Kidney glomerular epithelial cell (primary cell): ENCODE measurements at places on chromosomes 7 and 10.

DNA sequence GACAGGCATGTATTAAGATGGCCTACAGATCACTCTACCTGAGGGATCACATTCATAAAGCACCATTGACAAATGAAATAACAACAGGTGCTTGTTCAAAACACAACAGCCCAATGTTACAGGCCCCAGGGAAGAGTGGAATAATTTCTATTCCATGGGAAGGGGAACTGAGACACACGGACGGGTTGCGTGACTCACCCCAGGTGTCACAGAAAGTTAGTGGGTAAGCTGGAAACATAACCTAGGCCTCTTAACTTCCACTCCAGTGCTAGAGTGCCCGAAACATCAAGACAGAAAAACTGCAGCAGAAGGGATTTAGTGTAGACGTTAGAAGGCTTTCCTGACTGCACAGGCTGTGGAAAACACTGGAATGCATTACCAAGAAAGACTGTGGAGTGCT is 48.3 kb downstream of the SLC37A3 start:
- DNase-seq = no peak

DNA sequence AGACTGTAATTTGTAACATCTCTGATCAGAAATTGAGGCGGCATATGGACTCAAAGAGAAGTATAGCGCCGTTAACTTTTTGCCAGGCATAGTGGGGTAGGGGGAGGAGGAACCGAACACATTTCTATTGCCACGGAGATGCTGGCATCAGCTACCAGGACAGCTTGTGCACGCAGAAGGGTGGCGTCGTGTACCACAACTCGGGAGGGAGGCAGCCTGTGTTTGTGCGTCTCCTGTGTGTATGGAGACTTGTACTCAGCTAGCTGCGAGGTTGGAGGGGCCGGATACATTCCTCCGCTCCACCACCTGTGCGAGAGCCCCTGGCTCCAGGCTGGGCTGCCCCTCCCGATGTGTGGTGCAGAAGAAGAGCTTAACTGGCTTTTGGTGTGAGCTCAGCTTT is 634.8 kb downstream of the TYW1 start:
- no peak for DNase-seq

DNA sequence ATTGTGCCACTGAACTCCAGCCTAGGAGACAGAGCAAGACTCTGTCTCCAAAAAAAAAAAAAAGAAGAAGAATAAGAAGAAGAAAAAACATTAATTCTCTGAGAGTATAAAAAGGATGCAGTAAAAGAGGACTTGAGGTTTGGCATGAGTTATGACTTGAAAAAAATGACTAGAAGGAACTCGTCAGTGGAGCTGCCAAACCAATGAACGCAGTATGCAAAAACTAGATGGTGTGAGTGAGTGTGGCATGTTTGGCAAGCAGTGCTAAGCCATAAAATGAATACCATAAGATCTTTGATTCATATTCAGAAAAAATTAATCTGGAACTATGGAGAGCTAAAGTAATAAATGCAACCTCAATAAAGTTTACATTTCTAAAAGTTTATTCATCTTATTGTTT is 68.6 kb upstream of the MEOX2 start:
- DNase-seq = no peak

DNA sequence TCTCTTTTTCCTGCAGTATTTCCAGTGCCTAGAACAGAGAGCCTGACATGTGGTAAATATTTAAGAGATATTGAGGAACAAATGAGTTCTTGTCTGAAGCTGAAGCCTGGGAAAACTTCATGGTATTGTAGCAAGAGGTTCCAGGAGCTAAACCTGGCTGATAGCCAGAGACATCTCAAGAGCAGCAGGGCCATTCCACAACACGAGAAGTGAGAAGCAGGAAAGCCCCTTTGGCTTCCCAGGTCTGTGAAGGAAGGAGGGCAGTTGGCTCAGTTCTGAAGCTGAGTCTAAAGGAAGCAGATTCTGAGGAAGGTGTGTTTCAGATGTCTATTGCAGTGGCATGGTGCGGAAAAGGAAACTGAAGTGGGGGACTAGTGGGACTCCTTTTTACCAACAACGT is 63.8 kb upstream of the FAM204A start:
- DNase-seq = peak; percentile 2

GRCh38 chr7:120207037-120207436 is 65.9 kb upstream of the KCND2 start:
- DNase-seq = no peak

DNA sequence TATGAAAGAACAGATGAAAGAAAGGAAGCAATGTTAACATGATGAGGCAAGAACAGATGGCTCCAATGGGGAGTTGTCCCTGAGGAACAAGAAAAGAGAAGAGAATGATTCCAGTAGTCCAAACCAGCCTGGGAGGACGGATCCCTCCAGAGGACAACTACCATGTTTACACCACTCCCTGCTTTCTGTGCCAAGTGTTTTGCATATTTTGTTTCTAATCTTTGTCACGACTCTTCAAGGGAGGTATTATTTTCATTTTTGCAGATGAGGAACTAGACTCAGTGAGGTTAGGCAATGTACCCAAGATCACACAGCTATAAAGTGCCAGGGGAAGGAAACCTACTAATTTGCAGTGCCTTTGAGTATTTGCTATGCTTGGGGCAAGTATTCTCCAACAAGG is 116.2 kb downstream of the PARP12 start:
- DNase-seq = no peak

DNA sequence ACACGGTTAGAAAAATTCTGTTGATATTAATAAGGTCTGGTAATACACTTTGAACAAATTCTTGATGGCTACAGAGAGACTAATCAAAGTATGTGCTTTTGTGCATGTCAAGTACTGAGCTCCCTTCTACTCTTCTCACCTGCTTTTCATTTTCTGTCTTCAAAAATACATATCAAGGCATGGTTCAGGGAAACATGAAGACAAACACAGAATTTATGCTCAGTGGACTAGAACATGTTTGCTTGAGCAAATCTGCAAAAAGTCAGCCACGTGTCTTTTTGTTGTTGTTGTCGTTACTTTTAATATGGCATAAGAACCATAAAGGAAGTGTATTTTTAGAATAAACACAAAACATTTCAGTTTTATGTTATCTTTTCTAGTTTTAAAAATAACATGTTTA is 21.9 kb downstream of the CDK13 start:
- no peak for DNase-seq

DNA sequence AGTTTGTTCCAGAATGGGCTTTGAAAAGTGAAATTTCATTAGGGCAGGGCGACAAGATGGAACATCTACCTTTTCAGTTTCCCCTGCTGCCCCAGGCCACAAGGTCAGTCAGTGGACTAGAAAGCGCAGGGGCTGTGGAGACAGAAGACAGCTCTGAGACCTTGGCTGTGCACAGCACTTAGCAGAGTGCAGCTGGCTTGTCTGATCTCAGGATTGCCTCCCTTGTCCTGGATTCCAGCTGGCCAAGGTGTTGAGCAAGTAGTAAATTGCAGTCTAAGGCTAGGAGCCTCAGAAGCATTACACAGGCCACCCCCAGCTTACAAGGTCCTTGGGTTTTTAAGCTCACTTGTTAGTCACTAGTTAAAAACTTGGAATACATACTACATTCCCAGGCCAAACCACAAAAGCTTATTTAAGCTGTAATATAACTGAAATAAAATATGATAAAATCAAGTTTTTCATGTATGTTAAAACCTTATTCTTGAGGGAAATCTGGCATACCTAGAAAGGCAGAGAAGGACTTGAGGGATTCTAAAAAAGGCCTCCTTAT is 67.3 kb upstream of the NPY start:
- no peak for DNase-seq

DNA sequence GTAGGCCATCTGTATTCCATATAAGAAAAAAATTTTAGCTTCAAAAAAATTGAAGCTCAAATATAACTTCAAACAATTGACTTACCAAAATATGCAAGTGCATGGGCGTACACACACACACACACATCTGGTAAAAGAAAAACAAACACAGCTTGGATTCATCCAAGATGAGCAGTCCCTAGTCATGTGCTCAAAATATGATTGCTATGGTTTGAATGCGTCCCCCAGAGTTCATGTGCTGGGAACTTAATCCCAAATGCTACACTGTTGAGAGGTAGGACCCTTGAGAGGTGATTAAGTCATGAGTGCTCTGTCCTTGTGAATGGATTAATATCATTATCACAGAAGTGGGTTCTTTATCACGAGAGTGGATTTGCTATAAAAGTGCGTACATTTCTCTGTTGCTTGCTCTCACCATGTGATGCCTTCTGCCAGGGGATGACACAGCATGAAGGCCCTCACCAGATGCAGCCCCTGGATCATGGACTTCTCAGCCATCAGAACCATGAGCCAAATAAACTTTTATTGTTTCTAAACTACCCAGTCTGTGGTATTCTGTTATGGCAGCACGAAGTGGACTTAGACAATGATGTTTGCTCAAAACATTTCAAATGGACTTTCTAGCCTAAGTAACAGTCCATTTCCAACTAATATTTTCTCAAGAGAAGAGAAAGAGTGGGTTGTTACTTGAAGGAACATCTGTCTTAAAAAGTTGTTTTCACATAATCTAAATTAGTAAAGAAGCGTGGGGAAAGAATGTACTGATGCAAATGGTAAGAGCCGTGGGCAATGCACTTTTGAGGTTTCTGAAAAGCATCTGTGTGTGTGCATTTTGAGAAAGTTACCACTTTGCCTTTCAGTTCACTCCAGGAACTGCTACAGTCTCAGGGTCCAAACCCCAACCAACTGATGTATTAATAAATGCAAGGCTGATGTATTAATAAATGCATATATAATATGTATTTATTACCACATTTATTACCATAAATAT is 15.1 kb upstream of the SVIL start:
- no peak for DNase-seq

DNA sequence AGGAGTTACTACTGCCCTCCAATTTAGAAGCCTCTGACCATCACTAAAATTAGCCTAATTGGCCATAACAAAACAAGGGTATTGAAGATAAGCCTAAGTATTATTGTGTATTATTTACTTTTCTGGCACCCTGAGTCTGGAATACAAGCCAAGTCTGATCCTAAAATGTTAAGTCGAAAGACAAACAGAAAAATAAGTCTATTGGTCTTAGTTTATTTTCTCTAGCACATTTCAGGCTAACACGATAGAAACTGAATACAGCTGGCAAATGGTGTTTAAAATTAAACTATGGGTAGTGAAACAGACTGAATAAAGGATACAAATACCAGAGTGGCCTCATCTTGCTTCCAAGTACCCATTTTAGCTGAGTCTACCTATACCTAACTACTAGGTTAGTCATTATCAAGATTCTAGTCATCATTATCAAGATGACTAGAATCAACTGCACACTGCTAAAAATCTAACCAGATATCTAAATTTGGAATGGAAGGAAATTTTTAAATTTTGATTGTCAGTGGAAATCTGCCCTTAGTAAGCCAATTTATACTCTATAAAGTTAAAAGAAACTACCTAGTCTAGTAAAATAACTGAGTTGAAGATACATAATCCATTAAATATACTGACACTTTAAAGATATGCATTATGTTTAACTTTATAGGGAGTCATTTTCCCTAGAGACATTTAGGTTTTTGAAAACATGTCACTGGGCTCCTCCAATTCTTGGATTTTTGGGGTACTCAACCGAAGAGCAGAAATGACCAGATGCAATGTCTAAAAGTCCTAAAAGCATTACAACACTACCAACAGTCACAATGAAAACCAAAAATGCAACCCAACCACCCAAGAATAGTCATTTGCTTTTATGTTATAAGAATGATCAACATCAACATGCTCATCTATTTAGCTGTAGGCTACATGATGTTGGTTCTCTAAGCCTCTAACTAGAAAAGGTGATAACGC is 80.9 kb downstream of the NT5C2 start:
- no peak for DNase-seq

DNA sequence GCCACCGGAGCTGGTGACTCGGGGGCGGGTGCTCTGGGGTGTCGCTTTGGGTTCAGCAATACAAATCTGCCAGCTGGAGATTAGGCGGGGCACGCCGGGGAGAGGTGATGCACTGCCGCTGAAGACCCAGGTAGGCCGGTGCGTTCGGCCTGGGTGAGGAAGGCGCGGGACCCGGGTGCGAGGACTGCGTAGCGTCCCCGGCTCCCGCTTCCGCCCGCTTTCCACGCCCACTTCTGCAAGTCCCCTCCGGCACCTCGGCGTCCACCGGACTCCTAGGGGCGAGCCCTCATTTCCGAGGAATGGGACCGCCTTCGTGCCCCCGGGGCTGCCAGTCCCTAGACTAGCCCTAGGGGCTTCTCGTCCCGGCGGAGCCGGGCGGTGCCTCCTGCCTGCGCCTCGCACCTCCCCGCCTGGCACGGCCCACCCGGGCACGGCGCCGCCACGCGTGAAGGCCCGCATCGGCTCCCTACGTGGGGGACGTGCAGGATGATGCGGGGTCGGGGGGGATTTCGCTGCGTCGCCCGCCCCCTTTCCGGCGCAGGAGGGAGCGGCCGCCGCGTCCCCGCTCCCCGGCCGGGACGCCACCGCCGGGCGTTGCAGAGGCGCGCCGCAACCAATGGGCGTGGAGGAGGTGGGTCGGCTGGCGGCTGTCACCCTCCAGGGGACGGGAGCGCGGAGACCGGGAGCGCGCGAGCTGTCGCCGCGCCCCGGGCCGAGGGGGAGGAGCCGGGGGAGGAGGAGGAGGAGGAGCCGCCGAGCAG is 40.0 kb downstream of the HK1 start:
- peak; percentile 56 for DNase-seq

GRCh38 chr10:63237396-63237795 is 104.3 kb downstream of the NRBF2 start:
- no peak for DNase-seq

DNA sequence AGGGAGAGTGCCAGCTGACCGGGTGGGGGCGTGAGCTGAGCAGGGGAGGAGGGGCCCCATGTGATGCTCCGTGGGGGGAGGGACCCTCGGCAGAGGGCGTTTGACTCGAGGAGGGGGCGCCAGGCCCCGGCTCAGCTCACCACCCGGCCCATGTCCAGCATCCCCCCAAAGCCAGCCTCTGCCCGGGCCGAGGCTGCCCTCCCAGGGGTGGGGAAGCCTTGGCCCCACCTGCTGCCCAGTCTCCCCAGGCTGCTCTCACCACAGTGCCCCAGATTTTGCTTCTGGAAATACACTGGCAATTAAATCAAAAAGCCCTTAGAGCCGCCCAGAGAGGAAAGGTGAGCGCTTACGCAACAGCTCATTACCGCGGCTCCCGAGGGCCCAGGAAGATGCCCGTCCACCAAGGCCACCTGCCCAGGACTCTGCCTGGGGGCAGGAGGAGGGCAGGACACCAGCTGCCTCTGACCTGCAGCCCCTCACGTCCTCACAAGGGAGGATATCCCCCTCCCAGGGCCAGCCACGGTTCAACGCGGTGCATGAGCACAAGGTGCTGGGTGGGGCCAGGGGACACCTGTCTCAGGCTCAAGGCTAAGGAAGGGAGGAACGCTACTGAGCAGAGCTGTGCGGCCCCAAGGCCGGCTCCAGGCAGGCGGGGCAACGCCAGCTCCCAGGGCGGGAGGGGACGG is 70.0 kb upstream of the INPP5A start:
- DNase-seq = no peak

- DNase-seq = no peak
Observed at GRCh38 chr10:20847512-20847911, 49.6 kb downstream of the NEBL start.

GRCh38 chr10:49283491-49283890 is 15.5 kb upstream of the C10orf71 start:
- DNase-seq = no peak

GRCh38 chr7:122884186-122884585 is 2.1 kb downstream of the CADPS2 start:
- DNase-seq = no peak

- no peak for DNase-seq
Observed at GRCh38 chr7:127667759-127668530, 16.0 kb downstream of the SND1 start.

GRCh38 chr7:159140170-159140910 is 4.3 kb downstream of the VIPR2 start:
- no peak for DNase-seq

GRCh38 chr10:47351899-47352815 is 4.0 kb downstream of the RBP3 start:
- DNase-seq = no peak

GRCh38 chr10:119536508-119537025 is 6.0 kb downstream of the RGS10 start:
- no peak for DNase-seq
